ENCODE measurements at places on chromosomes 1 and 21.

DNA sequence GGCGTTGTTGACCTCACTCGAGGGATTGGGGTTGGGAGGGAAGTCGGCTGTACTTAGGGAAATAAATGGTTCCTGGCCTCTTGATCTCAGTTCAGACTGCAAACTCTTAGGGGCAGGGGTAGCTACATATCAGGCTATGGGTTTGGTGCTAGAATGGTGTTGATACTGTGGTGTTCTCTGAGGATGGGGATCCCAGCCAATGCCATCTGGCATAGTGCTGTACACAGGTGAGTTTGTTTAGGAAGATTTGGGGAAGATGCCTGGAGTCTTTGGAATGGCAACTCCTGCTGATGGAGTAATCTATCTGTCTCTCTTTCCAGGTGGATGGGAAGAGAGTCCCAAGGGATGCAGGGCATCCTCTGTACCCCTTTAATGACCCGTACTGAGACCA, 14.3 kb upstream of the NASP start:
- no peak for DNase-seq

DNA sequence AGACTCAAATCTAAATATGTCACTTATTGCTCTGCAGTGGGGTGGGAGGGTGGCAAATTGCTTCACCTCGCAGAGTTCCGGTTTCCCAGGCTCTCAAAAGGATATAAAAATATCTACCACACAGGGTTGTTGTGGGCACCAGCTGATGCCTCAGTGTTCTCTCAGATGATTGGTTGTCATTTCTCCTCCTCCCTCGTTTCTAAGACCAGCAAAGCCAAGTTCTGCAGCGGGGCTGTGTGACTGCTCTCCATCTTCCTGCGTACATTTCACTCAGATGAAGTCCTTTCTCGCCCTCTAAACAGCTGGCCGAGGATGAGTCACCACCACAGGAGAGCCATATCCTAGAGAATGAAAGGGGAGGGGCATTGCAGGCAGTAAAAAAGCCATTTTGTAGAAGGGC, 35.0 kb upstream of the VWA5B1 start:
- peak; percentile 9 for DNase-seq

DNA sequence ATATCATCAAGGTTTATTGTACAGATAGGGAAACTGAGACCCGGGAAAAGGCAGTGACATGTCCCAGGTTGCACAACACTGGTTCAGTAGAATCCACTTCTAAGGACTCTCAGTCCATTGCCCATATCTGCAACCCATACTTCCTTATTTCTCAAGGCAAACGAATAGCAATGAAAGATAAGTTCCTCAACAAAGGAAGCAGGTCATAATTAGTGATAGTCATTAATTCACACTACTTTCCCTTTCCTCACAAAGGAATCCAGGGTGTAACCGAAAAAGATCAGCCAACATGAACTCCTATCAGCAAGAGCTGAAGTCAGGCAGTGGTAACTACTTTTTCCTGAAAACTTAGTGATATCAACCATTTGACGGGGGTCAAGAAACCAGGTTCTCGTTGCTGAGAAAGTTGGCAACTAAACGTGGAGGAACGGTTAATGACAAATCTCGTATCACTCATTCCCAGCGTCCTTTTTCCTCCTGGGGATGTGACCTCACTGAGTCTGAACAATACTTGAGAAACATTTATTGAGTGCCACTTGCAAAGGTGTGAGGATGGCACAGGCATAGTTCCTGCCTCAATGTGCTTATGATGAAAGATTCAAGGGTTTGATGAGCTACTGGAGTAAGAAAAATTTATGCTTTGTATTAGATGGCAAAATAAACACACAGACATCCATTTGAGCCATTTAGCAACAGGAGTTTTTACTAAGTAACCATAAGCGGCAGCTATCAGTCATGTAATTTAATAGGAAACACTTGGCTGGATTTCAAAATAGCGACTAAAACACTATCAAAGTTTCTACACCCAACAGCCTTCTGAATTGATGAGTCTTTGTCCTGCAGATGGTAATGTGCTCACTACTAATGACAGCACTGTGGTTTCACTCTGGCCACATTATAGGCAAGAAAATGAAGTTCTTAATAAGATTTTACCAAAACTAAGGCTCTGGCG, 82.3 kb downstream of the PLPP3 start:
- no peak for DNase-seq

DNA sequence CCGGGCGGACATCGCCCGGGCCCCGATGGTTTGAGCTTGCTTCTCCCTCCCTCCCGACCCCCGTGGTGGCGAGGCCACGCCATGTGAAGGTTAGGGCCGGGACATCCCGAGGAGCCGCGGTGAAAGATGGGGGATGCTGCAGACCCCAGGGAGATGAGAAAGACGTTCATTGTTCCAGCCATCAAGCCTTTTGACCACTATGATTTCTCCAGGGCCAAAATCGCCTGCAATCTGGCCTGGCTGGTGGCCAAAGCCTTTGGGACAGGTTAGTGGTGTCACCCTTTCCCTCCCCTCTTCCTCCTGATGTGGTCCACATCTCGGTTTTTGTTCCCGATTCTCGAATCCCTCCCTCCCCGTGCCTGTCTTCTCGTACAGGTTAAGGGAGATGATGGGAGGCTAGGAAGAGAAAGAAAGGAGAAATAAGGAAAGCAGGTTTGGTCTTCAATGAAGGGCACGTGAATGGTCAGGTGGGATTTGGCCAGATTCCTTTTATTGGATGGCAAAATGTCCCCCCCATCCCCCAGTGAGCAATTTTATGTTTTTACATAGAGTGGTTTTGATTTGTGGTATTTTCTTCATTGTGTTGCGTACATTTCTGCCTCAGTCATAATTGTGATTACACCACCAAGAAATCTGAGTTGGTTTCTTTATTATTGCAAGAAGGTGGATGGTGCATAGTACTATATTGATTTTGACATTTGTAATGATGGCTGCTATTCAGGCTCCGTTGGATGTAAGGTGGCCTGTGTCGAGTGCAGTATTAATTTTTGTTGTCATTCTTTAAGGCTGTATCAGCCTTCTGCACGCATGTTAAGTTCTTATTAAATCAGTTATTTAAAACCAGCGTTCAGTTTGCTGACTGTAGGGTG, 1.2 kb downstream of the CAMSAP2 start:
- peak; percentile 43 for DNase-seq

- no peak for DNase-seq
Observed at GRCh38 chr21:39204134-39204533, 20.9 kb upstream of the PSMG1 start.

DNA sequence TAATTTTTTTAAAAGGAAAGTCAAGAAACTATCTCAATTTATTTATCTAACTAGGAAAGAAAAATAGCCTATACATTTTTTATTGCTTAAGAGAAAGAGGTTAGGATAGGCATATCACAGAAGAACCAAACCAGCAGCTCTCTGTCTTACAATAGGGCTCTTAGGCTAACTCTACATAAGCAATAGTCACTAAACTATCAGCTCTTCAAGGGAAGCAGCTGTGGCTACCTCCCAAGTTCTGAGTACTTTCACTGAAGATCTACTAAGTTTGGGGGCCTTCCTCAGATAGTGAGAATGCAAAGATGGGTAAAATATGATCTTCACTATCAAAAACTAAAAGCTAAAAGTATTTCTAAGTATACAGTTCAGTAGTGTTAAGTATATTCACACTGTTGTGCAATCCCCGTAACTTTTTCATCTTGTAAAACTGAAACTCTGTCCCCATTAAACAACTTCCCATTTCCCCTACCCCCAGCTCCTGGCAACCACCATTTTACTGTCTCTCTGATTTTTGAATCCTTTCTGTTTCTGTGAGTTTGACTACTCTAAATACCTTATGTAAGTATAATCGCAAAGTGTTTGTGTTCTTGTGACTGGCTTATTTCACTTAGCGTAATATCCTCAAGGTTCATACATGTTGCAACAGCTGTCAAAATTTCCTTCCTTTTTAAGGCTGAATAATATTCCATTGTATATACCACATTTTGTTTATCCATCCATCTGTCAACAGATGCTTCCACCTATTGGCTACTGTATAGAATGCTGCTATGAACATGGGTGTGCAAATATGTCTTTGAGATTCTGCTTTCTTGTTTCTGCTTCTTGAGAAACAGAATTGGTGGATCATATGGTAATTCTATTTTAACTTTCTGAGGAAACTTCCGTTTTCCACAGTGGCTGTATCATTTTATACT, 73.3 kb downstream of the ACBD6 start:
- DNase-seq, result no peak

- DNase-seq, result no peak
Observed at GRCh38 chr1:65108025-65108642, 39.9 kb upstream of the AK4 start.

- DNase-seq, result peak; percentile 30
Observed at GRCh38 chr1:8025061-8025670, 943 bp downstream of the ERRFI1 start.

DNA sequence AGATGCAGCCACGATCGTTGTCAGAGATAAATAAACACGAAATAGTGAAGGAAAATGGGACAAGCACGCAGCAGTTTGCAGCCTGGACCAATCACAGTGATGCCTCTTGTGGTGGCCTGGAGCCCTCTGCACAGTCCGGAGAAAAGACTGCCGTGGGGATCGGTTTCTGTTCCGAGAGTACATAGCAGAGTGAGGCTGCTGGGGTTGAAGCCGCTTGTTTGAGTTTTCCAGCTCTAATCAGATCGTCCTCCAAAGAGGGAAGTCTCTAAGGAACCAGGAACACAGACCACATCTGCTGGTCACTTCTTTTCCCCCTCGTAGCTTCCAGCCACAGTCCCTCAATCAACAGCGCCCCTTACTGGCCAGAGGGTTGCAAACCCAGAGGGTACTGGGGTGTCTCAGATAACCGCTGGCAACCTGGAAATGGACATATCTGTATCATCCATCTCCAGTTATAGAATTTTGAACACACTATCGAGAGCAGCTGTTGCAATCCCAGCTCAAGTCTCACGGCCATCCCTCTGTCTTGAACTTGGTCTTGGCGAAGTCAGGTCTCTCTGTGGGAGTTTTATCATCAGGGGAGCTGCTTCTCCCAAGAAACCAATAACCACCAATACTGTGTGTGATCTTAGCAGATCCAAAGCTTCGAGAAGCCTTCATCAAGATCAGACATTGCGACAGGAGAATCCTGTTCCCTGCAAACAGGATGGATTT, 57.4 kb downstream of the OLIG1 start:
- peak; percentile 94 for DNase-seq

- no peak for DNase-seq
Observed at GRCh38 chr1:62712336-62713243, 24.4 kb upstream of the DOCK7 start.

GRCh38 chr1:110524311-110525248, 5.6 kb upstream of the KCNA10 start:
- peak; percentile 55 for DNase-seq

DNA sequence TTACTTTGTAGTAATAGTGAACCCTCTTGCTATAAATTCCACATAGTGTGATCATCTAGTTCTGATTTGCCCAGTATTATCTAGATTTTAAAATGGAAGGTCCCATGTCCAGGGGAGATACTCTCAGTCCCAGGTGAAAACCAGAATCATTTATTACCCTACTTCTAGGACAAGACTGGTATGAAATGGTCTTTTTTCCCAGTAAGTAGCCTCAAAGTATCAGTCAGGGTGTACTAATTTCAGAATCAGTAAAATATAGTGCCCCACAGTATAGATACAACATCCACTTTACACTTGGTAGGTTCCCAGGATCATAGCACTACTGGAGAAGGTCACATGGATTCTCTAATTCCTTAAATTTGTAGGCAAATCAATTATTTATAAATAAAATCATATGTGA, 318.3 kb downstream of the GRIK1 start:
- DNase-seq, result no peak

DNA sequence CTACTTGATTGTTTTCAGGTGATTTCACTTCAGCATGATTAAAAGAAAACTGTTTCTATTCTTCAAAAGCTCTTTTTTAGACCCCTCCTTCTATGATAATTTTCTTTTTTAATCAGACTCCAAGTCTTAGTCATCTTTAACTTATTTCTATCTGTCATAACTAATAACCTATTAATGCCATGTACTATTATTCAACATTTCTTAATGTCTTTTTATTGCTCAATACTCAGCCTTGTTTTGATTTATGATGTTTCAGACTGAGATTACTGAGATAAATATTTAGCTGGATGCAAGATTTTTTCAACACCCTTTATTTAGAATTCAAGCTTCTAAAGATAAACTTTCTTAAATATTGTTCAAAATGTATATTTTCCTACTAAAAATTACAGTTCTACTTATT, 53.6 kb downstream of the ATP6V1G3 start:
- DNase-seq, result no peak

DNA sequence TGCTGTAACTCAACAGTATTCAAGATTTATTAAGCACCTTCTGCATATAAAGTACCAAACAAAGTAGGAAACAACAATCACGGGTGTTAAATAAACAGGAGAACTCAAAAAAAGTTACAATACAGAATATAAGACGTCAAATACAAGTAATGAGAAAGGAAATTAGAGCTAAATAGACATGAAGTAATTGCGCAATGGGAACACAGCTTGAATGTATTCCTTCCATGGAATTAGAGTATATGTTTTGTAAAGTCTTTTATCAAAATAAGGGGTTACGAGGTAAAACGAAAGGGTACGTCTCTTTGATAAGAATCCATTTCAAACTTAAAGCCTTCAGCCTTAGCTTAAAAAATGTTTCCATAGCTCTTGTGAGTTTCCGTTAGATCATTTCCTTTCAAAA, 109.1 kb downstream of the SPATA6 start:
- DNase-seq, result no peak

GRCh38 chr1:226069811-226070489, 7.4 kb downstream of the H3-3A start:
- no peak for DNase-seq

DNA sequence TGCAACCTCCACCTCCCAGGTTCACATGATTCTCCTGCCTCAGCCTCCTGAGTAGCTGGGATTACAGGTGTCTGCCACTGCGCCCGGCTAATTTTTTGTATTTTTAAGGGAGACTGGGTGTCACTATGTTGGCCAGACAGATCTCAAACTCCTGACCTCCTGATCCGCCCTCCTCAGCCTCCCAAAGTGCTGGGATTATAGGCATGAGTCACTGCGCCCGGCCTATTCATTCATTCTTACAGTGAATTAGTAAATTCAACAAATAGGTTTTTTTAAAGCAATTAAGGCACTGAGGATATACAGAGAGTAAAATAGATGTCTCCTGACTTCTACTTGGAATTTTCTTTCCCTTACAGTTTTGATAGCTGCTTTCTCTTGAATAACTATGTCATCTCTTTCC, 43.5 kb downstream of the CDC42 start:
- no peak for DNase-seq

- no peak for DNase-seq
Observed at GRCh38 chr1:234931404-234931973, 197.1 kb downstream of the TOMM20 start.
